ENCODE measurements at places on chromosomes 4 and X. TPM values are rescaled to one million over a fixed set of nuclear protein-coding genes. Genes with fewer than 3 reads are reported as not detected.

Gene MCF2
- total RNA-seq: 0.30 TPM

Gene DUSP9
- 0.19 TPM for total RNA-seq

Gene CT45A10
- total RNA-seq: not detected

Gene PPP4R3C
- total RNA-seq: not detected

Gene NLGN3
- total RNA-seq: 0.49 TPM

Gene MAOB
- total RNA-seq: 126 TPM

Gene NLRP2B
- total RNA-seq: not detected

Gene UGT2A1
- not detected for total RNA-seq

Gene LRP2BP
- total RNA-seq: 2.4 TPM

Gene ADAD1
- not detected for total RNA-seq

Gene PHEX
- total RNA-seq: 0.08 TPM

Gene FGFR3
- 1.8 TPM for total RNA-seq

Gene AVPR2
- total RNA-seq: 3.2 TPM

Gene FGF5
- total RNA-seq: 1.6 TPM

Gene PSAPL1
- total RNA-seq: not detected

Gene WDR17
- 0.43 TPM for total RNA-seq

Gene RAB33A
- 0.32 TPM for total RNA-seq

Gene AR
- total RNA-seq: 23.9 TPM

Gene TMPRSS11A
- total RNA-seq: not detected

Gene OTC
- not detected for total RNA-seq

Gene SEPTIN11
- total RNA-seq: 32.9 TPM

Gene CNKSR2
- 0.95 TPM for total RNA-seq
